ENCODE measurements at places on chromosomes 3 and 15. TPM values are rescaled to one million over a fixed set of nuclear protein-coding genes. Genes with fewer than 3 reads are reported as not detected.
A peak's percentile ranks its signal among the peaks of the same experiment; 100 is the strongest.

DNA sequence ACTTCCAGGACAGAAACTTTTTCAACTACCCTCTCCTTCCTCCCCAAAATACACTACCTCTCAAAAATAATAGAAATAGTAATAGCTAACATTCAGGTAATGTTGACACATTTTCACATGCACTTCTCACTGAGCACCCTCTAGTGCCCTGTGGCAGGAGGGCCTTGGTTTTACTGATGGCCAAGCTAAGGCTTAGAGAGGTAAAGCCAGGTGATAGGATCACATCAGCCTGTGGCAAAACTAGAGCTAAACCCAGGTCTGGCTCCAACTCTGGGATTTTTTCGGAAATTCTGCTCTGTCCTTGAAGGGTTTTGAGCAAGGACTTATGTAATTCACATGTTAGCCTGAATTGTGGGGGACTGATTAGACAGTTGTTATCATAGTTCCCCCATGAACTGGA lies 922 bp upstream of the TAMM41 start:
- DNase-seq, result no peak

- no peak for DNase-seq
Measured at GRCh38 chr15:67992834-67993233, 61.3 kb upstream of the PIAS1 start.

GPD1L gene
- 130 TPM for total RNA-seq

DNA sequence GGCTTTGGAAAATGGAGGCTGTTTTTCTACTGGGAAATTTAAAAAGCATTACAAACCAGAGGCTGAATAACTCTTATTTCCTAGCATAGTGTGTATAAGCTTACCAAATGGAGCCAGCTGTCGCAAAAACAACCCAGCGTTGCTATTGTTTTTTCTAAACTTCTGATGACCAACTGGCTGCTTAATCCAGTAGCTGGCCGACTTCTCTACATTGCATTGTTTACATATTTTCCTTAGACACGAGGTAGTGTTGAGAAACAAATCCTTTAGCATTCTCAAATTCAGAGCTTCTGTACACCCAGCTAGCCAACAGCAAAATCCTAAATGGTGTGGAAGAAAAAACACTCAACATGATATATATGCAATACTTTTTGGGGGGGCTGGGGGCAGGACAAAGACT lies 161.0 kb upstream of the ADAMTS9 start:
- no peak for DNase-seq

AQP9 gene
- total RNA-seq, result 0.21 TPM

GRCh38 chr3:178382449-178383061 lies 153.7 kb upstream of the KCNMB2 start:
- no peak for DNase-seq

- no peak for DNase-seq
Measured at GRCh38 chr3:46491089-46492070, 6.4 kb upstream of the RTP3 start.

DNA sequence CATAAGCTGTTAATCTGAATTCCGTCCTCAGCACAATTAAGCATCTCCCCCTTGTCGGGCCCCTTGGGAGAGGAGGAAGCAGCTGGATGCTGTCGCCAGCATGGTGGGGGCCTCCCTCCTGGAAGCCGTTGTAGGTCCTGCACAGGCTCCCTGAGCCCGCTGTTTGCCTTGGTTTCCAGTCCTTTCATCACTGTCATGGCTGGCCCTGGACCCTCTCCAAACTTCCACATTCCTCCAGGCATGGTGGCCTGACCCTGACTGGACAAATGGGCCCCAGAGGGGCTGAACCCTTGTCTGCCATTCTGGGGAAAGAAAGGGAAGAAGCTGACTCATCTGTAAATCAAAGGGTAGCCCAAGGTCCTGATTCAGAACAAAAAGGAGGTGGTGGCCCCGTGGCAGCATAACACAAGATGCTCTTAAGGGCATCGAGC lies 300.5 kb upstream of the LRRFIP2 start:
- no peak for DNase-seq

GRCh38 chr15:27412415-27412814 lies 441.4 kb downstream of the GABRG3 start:
- DNase-seq, result no peak

DNA sequence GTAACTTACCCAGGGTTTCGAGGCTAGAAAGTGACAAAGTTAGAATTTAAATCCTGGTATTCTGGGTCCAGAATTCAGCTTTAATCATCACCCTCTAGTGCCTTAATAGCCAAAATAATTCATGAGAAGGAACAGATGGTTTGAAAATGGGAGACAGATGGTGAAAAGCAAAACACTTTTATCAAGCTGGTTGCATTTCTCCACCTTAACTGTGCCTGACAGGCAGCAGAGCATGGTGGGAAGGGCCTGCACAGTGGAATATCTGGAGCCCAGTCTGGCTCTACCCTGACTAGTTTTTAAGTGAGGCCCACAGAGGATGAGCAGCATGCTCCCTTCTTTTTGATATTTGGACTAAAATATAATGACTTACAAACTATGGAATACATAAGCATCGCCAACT lies 35.6 kb upstream of the RASGRP1 start:
- DNase-seq, result no peak

DNA sequence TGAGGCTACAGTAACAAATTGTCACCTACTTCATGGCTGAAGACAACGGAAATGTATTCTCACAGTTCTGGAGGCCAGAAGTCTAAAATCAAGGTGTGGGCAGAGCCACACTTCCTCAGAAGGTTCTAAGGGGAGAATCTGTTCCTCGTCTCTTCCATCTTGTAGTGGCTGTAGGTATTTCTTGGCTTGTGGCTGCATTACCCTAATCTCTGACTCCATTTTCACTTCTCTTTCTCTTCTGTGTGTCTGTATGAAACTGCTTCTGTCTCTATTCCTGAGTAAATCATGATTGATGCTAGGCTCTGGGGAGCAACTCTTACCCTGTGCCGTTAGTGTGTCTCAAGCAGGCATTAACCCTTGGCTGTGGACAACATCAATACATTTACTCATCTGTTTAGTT lies 164.7 kb downstream of the SQOR start:
- no peak for DNase-seq

DNA sequence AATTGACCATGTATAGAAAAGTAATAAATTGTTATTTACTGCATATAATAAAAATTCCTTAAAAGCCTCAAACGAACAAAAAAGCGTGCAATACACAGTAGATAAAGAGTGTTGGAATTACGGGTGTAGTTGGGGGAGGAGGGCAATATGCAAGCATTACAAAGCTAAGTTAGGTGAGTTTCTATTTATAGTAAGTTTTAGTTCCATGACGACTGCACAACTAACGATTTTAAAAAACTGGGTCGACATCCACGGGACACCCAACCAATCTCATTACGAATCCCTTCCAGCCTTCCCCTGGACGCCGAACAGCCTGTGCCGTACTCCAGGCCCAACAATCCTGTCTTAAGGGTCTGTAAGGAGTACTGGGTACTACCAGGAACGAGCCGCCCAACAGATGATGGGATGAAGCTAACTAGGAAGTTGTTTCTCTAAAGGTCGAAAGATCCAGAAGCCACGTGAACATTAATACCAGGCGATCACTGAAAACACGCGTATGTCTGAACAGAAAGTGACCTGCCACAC lies 677 bp downstream of the POLQ start:
- no peak for DNase-seq

- DNase-seq, result no peak
Measured at GRCh38 chr15:70153921-70154717, 56.4 kb upstream of the TLE3 start.

GRCh38 chr3:192957441-192958021 lies 39.9 kb upstream of the MB21D2 start:
- peak; percentile 6 for DNase-seq

ITIH3 gene
- total RNA-seq, result 1.5 TPM

ILDR1 gene
- total RNA-seq, result 5.8 TPM
